ENCODE measurements at places on chromosomes 2 and 18. TPM values are rescaled to one million over a fixed set of nuclear protein-coding genes. Genes with fewer than 3 reads are reported as not detected.

FAM168B gene
- 104 TPM for total RNA-seq

CD207 gene
- not detected for total RNA-seq

ALKAL2 gene
- 2.3 TPM for total RNA-seq

NMUR1 gene
- total RNA-seq, result 0.41 TPM

SPATS2L gene
- 220 TPM for total RNA-seq

DLX1 gene
- 2.4 TPM for total RNA-seq

NT5DC4 gene
- 0.21 TPM for total RNA-seq

POTEI gene
- total RNA-seq, result 0.21 TPM

LNPK gene
- total RNA-seq, result 68.4 TPM

FBXO48 gene
- total RNA-seq, result 0.82 TPM

RNF125 gene
- 8.0 TPM for total RNA-seq
